A549 treated with AZD2906 at 1 μM for 4 hours (cell line): ENCODE measurements at places on chromosomes 2 and 18. TPM values are rescaled to one million over a fixed set of nuclear protein-coding genes. Genes with fewer than 3 reads are reported as not detected.

Gene MERTK
- total RNA-seq: 3.0 to 4.3 TPM (median 3.3 TPM) in 5 replicates

Gene G6PC2
- total RNA-seq: not detected in 5 replicates

Gene LHCGR
- total RNA-seq: not detected in 5 replicates

Gene INHBB
- total RNA-seq: 23.1 to 29.9 TPM (median 26.3 TPM) in 5 replicates

Gene UGT1A10
- total RNA-seq: 0.03 to 0.14 TPM (median 0.08 TPM) in 4 of 5 replicates, not detected in the other

Gene DNAH6
- 0.02 to 0.08 TPM (median 0.02 TPM) in 5 replicates for total RNA-seq

Gene SNTG2
- not detected in 5 replicates for total RNA-seq

Gene EIF5B
- total RNA-seq: 51.2 to 70.1 TPM (median 51.6 TPM) in 5 replicates

Gene KIF5C
- 0.21 to 0.50 TPM (median 0.28 TPM) in 5 replicates for total RNA-seq

Gene FOXD4L1
- 0.20 to 0.57 TPM (median 0.35 TPM) in 5 replicates for total RNA-seq

Gene EML6
- 1.3 to 1.5 TPM (median 1.4 TPM) in 5 replicates for total RNA-seq

Gene RGPD8
- 2.2 to 3.8 TPM (median 2.6 TPM) in 5 replicates for total RNA-seq

Gene GATA6
- total RNA-seq: 1.3 to 1.9 TPM (median 1.8 TPM) in 5 replicates

Gene MC2R
- total RNA-seq: not detected in 5 replicates

Gene PDE11A
- total RNA-seq: 0.24 to 0.50 TPM (median 0.38 TPM) in 5 replicates

Gene MRPL44
- total RNA-seq: 41.6 to 49.3 TPM (median 45.3 TPM) in 5 replicates

Gene SH3RF3
- 0.47 to 0.71 TPM (median 0.66 TPM) in 5 replicates for total RNA-seq

Gene SP3
- 28.7 to 48.5 TPM (median 34.8 TPM) in 5 replicates for total RNA-seq

Gene OXER1
- not detected in 5 replicates for total RNA-seq

Gene ALS2
- 9.9 to 14.2 TPM (median 10.8 TPM) in 5 replicates for total RNA-seq

Gene GBX2
- total RNA-seq: 1.6 to 3.1 TPM (median 2.3 TPM) in 5 replicates

Gene CLIP4
- 19.0 to 21.1 TPM (median 20.3 TPM) in 5 replicates for total RNA-seq

Gene IL1RN
- total RNA-seq: 0.16 to 0.37 TPM (median 0.33 TPM) in 5 replicates

Gene CRYGC
- not detected in 5 replicates for total RNA-seq

Gene CHRND
- not detected in 5 replicates for total RNA-seq

Gene PROKR1
- 0.01 TPM in 1 of 5 replicates, not detected in the others for total RNA-seq

Gene TMEM163
- 0.09 to 0.17 TPM (median 0.10 TPM) in 5 replicates for total RNA-seq

Gene NOL4
- total RNA-seq: not detected in 5 replicates

Gene RMC1
- 14.1 to 18.0 TPM (median 17.0 TPM) in 5 replicates for total RNA-seq

Gene IMMT
- 102 to 118 TPM (median 107 TPM) in 5 replicates for total RNA-seq

Gene KYNU
- 215 to 277 TPM (median 220 TPM) in 5 replicates for total RNA-seq

Gene CFAP221
- 0.14 to 0.40 TPM (median 0.26 TPM) in 5 replicates for total RNA-seq

Gene MSGN1
- not detected in 5 replicates for total RNA-seq
